Activated T-cell treated with anti-CD3 and anti-CD28 coated beads, Interleukin-2, amount 50 U/mL, for 72 hours (primary cell): ENCODE measurements at places on chromosomes 2 and 18. TPM values are rescaled to one million over a fixed set of nuclear protein-coding genes. Genes with fewer than 3 reads are reported as not detected.

The BCL11A gene
- total RNA-seq = 1.2 TPM

The MAT2A gene
- total RNA-seq = 253 TPM

The CAPN10 gene
- total RNA-seq = 36.9 TPM

The SGPP2 gene
- total RNA-seq = 15.1 TPM

The PRKAG3 gene
- total RNA-seq = not detected

The CTIF gene
- total RNA-seq = 4.7 TPM

The CNRIP1 gene
- total RNA-seq = not detected

The EVA1A gene
- total RNA-seq = 0.56 TPM

The GPR45 gene
- total RNA-seq = not detected

The KIF3C gene
- 4.2 TPM for total RNA-seq

The CAPN14 gene
- 0.65 TPM for total RNA-seq

GRCh38 chr18:37270038-37270665 is 295.4 kb downstream of the CELF4 start:
- peak; percentile 39 for DNase-seq
- H3K4me1 ChIP-seq = no peaks in the 10 kb centered on the region
- H3K36me3 ChIP-seq = peaks cover 2% of the 10 kb centered on the region
- no peak overlapping the region for H3K4me3 ChIP-seq

DNA sequence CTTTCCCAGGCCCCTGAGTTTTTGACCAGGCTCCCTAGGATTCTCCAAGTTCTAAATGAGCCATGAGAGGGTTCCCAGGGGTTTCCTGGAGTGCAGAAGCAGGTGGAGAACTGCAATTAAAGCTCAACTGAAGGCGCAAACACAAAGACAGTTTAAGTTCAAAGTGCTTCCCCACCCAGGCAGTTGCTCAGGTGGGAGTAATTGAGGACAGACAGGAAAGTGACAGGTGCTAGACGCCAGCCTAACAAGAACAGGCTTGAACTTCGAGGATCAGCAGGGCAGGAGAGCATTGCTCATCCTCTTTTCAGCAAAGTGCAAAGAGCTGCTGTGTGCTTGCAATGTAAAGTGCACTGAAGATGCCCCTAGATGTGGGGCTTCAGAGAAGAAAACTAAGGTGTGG is 77.2 kb upstream of the ST8SIA3 start:
- peaks cover 11% of the 10 kb centered on the region for H3K27me3 ChIP-seq
- H3K4me3 ChIP-seq = no peak overlapping the region
- H3K36me3 ChIP-seq = no peaks in the 10 kb centered on the region
- no peaks in the 10 kb centered on the region for H3K4me1 ChIP-seq
- no peak for DNase-seq
- H3K27ac ChIP-seq = no peak overlapping the region

DNA sequence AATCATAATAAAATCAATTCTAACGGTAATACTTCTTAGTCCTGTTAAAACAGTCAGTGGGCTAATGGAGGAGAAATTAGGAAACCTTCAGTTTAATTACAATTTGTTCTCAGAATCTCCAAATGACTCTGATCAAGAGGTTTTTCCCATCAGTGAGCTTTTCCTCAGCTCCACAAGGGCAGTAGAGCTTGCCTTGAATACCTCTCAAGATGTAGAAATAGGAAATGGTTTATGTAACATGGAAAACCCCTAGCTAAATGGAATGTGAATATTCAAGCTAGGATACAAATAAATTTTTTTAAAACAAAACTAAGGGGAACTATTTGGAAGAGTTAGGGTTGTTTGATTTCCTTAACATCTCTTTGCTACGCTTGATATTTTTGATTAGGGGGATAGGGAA is 87.5 kb downstream of the PLEKHM3 start:
- no peak for DNase-seq
- no peaks in the 10 kb centered on the region for H3K27me3 ChIP-seq
- H3K4me3 ChIP-seq = no peak overlapping the region
- no peak overlapping the region for H3K27ac ChIP-seq
- no peaks in the 10 kb centered on the region for H3K4me1 ChIP-seq

GRCh38 chr2:219739866-219740440 is 112.5 kb downstream of the SLC4A3 start:
- no peaks in the 10 kb centered on the region for H3K4me1 ChIP-seq
- H3K36me3 ChIP-seq = no peaks in the 10 kb centered on the region
- no peak overlapping the region for H3K27ac ChIP-seq
- no peak for DNase-seq
- no peak overlapping the region for H3K4me3 ChIP-seq
- peaks cover 24% of the 10 kb centered on the region for H3K27me3 ChIP-seq

GRCh38 chr2:113137827-113138226 is 10.4 kb downstream of the IL1RN start:
- DNase-seq = no peak
- H3K36me3 ChIP-seq = no peaks in the 10 kb centered on the region
- no peak overlapping the region for H3K27ac ChIP-seq

- no peaks in the 10 kb centered on the region for H3K36me3 ChIP-seq
- H3K4me1 ChIP-seq = no peaks in the 10 kb centered on the region
- no peak for DNase-seq
- H3K4me3 ChIP-seq = no peak overlapping the region
- no peak overlapping the region for H3K27ac ChIP-seq
These were observed 38.5 kb upstream of the STPG4 start for GRCh38 chr2:47193607-47194006.

- peaks cover 4% of the 10 kb centered on the region for H3K4me1 ChIP-seq
- H3K4me3 ChIP-seq = no peak overlapping the region
- H3K27me3 ChIP-seq = no peaks in the 10 kb centered on the region
- H3K36me3 ChIP-seq = no peaks in the 10 kb centered on the region
- no peak overlapping the region for H3K27ac ChIP-seq
These were observed 35.4 kb downstream of the SFXN5 start for GRCh38 chr2:73035899-73036711.

DNA sequence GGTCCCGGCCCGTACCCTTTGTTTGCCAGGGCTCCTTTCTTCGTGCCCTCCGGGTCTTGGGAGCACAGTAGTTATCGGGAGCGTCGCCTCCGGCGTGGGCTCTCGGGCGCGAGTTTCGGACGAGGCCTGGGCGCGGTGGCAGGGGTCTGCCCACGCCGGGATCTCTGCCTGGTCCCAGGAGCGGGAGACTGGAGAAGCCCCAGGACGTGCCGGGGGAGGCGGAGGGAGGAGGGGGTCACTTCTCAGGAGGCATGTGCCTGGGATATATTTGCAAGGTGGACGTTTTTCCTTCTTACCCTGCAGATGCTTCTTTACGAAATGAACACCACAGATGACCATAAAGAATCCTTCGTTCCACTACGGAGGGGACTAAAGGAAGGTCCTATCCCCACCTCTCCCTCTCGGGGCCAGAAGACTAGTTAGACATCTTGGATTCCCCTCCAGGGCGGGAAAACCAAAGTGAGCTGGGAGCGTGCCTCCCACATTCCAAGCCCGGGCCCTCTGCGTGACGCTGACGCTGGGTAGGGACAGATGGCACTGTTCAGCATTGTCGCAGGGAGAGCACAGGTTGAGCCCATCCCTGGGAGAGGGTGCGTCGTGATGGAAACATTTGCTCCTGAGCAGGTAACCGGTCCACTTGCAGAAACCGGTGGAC is 483 bp upstream of the FHL2 start:
- peaks cover 9% of the 10 kb centered on the region for H3K4me1 ChIP-seq
- peak overlapping the region; percentile 77 for H3K4me3 ChIP-seq
- no peak for DNase-seq
- H3K36me3 ChIP-seq = no peaks in the 10 kb centered on the region

- no peak overlapping the region for H3K4me3 ChIP-seq
- no peak for DNase-seq
- no peaks in the 10 kb centered on the region for H3K4me1 ChIP-seq
- no peak overlapping the region for H3K27ac ChIP-seq
- H3K27me3 ChIP-seq = peaks cover 32% of the 10 kb centered on the region
- no peaks in the 10 kb centered on the region for H3K36me3 ChIP-seq
These were observed 18.7 kb downstream of the GKN2 start for GRCh38 chr2:68934021-68934420.

DNA sequence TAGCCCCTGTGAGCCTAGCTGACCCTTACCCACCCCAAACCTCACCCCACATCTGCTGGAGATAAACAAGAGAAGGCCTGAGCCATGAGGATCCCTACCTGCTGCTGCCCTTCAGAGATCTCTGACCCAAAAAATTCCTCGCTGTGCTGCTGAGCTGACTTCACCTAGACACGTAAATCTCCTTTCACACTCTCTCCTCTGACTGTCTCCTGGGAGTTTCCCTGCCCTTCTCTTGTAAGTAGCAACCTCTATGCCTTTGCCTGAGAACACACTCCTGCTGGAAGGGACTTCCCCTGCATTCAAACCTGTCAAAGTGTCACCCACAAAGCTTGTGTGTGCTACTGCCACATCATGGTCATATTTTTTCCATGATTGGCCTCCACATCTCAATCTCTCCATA is 134.2 kb upstream of the NOL4 start:
- no peak for DNase-seq
- H3K36me3 ChIP-seq = no peaks in the 10 kb centered on the region
- no peak overlapping the region for H3K4me3 ChIP-seq

DNA sequence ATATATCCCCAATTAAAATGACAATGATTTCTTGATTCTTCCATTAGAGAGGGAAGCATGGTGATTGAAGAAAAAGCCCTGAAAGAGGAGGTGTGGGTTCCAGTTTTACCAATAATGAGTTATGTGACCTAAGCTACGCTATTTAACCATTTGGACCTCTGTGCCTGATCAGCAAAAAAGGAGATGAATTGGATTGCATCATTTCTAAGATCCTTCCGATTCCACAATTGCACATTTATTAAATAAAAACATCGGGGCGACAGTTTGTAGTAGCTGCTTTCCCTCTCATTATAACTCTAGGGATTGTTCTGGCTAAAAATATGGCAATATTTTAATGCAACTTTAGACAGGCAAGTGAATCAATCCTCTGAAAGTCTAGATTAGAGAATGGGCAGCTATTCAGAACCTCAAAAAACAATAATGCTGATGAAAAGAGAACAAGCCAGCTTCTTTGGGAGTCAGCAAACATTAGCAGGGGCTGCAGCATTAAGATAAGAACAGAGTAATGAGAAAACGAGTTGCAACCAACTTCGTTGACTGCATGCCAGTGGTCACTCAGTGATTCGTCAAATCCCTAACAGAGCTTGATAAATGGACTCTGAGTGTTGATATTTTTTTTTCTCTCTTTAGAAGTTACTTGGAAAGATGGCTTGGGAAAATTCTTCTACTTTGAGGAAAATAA is 301.2 kb downstream of the AGPS start:
- no peak overlapping the region for H3K27ac ChIP-seq
- no peak for DNase-seq
- no peak overlapping the region for H3K4me3 ChIP-seq
- no peaks in the 10 kb centered on the region for H3K36me3 ChIP-seq
- no peaks in the 10 kb centered on the region for H3K4me1 ChIP-seq

- H3K27me3 ChIP-seq = no peaks in the 10 kb centered on the region
- peaks cover 32% of the 10 kb centered on the region for H3K4me1 ChIP-seq
- H3K36me3 ChIP-seq = no peaks in the 10 kb centered on the region
- no peak overlapping the region for H3K27ac ChIP-seq
These were observed 2.7 kb downstream of the TNP1 start for GRCh38 chr2:216857131-216857550.

DNA sequence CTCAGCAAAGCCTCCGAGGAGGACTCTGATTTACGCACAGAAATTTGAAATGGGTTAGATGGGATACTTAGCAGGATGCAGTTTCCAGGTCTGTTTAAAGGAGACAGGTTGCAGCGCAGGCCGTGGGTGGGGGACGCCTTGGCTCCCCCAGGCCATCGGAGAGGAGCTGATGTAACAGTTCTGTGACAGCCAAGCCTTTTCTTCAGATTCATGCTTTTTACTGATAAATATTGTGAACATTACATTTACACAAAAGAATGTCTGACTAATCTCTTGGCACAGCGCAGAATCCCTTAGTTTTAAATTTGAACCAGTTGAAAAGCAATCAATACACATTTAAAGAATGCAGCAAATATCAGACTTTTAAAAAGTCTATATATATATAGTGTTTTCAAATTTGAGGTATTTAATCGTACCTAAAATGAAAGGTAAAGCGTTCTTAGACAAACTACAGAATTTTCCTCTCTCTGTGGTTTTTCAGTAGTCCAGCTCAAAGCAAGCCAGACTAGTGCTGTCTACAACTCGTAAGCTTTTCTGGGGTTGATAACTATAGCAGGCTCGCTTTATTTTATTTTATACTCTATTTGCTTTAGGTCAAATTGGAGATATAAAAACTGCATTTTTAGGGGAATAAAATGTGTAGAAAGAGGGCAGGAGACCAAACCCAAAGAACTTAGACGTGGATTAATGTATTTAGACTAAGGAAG is 221.9 kb downstream of the PIEZO2 start:
- H3K36me3 ChIP-seq = no peaks in the 10 kb centered on the region
- no peak overlapping the region for H3K4me3 ChIP-seq
- H3K27me3 ChIP-seq = no peaks in the 10 kb centered on the region
- H3K27ac ChIP-seq = no peak overlapping the region

- no peaks in the 10 kb centered on the region for H3K27me3 ChIP-seq
- DNase-seq = no peak
- no peak overlapping the region for H3K27ac ChIP-seq
These were observed 20.9 kb upstream of the ANXA4 start for GRCh38 chr2:69721022-69721421.

DNA sequence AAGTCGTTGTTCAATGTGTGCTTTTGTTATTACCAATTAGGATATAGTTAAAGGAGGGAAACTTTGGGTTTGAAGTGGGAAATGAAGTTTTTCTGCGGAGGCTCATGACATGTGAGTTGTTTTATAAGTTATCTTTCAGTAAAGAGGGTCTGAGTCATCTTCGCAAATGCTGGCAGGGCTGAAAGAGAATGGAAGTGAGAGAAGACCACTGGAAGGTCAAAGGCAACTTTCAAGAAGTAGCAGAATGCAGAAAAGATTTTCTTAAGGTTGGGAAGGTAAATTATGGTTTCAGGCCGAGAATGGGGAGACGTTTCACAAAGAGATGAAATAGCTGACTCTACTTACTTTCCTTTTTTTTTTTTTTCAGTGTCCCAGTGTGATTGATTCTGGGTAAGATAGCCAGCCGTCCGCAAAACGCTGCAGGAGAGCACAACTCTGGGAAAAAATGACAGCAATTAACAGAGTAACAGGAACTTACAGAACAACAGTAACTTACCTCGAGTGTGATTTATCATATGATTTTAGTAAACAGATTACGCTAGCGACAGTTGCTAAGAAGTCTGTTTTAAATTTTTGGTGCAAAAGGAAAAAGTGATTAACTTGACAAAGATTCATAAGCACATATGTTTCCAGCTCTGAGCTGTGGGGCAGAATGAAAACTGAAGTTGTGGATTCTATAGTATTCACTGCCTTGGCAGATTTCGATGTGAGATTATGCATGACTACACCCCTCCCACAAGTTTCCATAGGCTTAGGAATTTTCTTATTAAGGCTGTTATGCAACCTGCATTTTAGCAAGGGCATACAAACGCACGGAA is 46.8 kb upstream of the ACTR3 start:
- peaks cover 24% of the 10 kb centered on the region for H3K4me1 ChIP-seq
- peaks cover 10% of the 10 kb centered on the region for H3K36me3 ChIP-seq
- peak overlapping the region; percentile 32 for H3K27ac ChIP-seq
- H3K4me3 ChIP-seq = no peak overlapping the region
- no peak for DNase-seq

DNA sequence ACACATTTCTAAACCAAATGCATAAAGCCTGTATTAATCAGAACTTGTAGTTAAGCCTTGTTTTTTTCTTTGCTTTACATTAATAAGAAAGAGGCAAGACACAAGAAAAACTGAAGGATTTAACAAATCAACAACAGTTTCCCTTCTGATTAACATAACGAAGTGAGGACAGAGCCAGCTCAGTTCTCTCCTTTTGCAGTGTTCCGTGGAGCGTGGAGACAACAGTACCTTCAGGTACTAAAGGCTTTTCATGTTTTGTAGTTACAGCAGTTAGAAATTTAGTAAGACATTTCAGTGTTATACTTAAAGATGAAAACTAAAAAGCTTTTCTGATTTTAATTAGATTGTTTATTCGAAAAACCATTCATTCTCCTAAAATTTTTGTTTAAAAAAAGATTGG is 115.2 kb downstream of the FMNL2 start:
- no peak overlapping the region for H3K4me3 ChIP-seq
- H3K27ac ChIP-seq = no peak overlapping the region
- no peak for DNase-seq
- H3K27me3 ChIP-seq = peaks cover 20% of the 10 kb centered on the region
- no peaks in the 10 kb centered on the region for H3K36me3 ChIP-seq
